ENCODE measurements at places on chromosomes 5 and 9.

DNA sequence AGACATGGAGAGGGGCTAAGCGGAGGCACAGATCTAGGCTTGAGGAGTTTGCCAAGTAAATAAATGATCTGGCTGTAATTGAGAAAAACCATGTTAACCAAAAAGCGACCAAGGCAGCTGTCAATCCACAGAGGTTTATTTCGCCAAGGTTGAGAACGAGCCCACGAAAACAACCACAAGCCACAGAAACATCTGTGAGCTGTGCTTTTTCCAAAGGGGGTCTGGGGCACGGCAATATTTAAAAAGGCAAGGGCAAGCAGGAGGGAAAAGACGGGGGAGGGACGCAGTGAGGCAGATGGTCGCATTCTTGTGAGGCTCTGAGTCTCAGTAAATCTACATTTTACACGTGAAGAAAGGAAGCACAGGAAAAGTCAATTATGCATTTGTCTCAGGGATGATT lies 25.4 kb downstream of the CCT5 start:
- no peak for DNase-seq

GRCh38 chr5:77850536-77851175 lies 74.5 kb upstream of the TBCA start:
- no peak for DNase-seq

DNA sequence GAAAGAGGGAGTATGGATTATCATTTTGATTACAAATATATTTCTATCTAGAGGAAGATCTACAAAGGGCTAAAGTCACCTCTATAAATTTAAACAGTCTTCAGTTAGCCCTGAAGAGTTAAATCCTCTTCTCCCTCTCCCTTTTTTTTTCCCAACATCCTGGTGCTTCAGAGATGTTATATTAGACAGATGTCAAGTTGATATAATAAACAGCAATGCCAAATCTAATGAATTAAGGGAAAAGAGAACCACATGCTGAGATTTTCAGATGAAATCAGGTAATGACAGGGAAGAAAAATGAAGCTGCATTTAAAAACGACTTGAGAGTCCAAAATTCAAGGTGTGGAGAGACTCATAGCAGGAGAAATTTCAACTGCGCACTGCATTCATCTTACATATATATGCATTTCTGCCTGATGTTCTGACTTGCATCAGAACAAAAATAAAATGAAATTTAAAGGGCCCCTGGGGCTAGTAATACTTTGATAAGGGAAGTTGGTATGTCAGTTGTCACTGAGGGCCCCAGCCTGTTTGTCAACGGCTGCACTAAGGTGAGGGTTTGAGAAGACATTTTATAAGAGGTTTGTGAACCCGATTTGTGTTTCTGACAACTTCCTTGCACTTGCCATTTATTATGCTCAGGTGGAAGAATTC lies 338.9 kb upstream of the PANK3 start:
- no peak for DNase-seq

GRCh38 chr5:120160124-120160895 lies 303.8 kb upstream of the PRR16 start:
- no peak for DNase-seq

GRCh38 chr5:178221282-178221681 lies 11.3 kb downstream of the PHYKPL start:
- no peak for DNase-seq

DNA sequence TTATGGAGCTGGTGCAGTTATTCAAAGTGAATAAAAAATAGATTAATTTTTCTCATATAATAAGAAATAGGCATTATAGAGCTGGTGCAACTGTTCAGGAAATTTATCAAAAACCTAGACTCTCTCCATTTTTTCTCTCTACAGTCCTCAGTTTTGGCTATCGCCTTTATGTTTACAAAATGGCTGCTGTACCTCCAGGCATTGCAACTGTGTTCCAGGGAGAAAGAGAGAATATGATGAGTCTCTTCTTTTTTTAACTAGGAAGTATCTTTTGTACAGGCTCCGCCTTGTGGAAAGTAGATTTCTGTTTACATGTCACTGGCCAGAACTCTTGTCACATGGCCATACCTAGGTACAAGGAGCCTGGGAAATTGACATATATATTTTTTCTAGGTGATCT lies 3.1 kb upstream of the TGFBR1 start:
- no peak for DNase-seq

DNA sequence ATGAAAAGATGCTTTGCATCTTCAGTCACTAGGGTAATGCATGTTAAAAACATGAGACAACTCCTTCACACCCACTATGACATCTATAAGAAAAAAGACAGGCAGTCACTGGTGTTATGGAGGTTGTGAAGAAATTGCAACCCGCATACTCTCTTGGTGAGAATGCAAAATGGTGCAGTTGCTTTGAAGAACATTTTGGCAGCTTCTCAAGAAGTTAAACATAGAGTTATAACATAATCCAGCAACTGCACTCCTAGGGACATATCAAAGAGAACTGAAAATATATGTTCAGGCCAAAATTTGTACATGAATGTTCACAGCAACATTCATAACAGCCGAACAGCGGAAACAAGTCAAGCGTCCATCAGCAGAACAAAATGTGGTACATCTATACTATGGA lies 46.3 kb upstream of the TBC1D9B start:
- DNase-seq: no peak

- DNase-seq: no peak
These were observed 55.9 kb downstream of the CDK5RAP2 start for GRCh38 chr9:120524038-120524437.

DNA sequence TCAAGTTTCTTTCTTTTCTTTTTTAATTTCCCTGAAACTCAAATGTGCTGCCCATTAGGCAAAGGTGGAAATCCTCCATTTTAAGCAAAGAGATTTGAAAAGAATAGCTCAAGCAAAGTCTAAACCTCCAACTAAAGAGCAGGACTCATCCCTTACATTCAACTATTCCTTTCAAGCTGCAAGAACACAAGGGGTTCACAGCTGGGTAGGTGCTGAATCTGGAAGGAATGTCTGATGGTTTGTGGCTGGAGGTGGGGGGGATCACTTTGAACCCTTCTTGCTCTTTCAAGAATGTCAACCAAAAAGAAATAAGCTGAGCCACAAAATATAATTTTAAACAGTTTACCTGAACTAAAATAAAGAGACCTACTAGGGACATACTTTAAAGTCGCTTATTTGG lies 375.7 kb upstream of the CDH10 start:
- no peak for DNase-seq

Measured in SHP77 (cell line).